Hematopoietic multipotent progenitor cell treated with erythropoietin and hydrocortisone succinate and interleukin-3 and kit ligand, for 17 days (in vitro differentiated cells): ENCODE measurements at places on chromosomes 11 and 22.

DNA sequence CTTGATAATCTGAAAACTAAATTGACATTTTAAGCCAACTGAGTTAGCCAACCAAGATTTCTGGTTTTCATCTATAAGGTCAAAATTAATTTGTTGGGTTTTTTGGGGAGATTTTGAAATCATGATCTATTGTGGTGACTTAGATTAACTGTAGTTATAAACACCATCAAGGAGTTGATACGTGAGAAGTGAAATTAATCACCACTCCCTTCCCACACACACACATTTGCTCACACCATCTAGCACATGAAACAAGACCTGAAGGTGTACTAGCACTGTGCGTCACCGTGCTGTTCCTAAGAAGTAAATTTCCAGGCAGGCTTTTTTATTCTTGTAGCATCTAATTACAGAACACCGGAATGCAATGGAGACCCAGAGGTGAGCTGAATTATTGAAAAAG lies 2.1 kb downstream of the OR5B21 start:
- DNase-seq, result no peak

GRCh38 chr11:78414321-78415051 lies 3.1 kb downstream of the GAB2 start:
- no peak for DNase-seq

DNA sequence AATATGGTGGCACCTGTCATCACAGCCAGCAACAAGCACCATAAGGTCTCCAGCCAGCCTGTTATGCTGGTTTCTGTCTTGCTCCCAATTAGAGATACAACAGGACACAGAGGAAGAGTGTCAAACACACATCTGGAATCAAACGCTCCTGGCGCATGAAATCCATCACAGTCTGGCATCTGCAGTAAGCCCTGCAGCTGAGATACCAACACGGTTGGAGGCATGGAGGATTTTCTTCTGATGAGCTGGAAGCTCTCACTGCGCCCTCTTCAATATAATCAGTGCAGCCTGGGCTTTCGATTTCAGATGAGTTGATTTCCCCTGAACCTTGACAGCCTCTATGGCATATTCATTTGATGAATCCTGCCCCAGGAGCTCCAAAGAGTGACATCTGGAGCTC lies 27.8 kb upstream of the CARS1 start:
- DNase-seq, result no peak

DNA sequence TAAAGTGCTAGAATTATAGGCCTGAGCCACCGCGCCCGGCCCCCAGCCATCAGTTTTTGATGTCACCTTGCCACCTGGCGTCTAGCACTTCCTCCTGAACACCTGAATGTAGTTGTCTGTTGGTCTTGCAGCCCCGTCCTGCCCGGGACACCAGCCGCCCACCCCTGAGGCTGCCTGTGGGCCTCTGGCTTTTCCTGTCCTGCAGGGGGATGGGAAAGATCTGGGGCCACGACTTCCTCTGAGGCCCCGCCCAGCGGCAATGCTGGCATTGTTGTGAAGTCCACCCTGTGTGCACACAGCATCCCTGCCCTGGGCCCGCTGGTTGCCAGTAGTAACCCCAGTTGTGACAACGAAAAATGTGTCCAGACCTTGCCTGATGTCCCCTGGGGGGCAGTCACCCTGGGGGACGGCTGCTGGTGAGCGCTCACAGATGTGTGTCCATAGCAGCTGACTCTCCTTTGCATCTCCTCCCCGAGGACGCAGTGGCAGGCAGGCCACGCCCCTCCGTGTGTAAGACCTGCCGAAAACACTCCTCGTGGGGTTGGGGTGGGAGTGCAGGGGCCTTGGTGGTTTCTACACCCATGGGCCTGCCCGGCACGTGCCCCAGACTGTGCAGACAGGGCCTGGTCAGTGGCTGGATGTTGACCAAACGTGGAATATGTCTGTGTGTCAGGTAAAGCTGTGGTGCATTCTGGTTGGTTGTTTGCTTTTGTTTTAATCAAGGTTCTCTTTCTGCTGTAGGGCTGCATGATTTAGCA lies 6.8 kb downstream of the SELENOO start:
- no peak for DNase-seq

GRCh38 chr22:20639343-20639742 lies 131.9 kb downstream of the MED15 start:
- no peak for DNase-seq

GRCh38 chr22:28734393-28734792 lies 7.2 kb downstream of the CHEK2 start:
- no peak for DNase-seq

DNA sequence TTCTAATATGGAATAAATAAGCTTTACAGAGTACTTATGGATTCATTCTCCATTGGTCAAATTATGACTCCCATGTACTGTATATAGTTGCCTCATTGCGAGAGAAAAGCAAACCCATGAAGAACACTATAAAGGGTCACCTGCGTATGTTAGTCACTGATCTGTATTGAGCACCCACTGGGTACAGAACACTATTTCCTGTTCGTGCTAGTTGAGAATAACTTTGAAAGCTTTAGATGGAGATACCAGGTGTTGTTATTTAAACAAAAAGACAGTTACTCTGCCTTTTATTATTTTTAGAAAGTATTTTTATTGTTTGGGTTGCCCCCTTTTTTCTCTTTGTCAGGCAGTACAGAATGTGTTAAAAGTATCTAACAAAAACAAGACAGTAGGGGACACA lies 79.9 kb downstream of the DEUP1 start:
- DNase-seq, result no peak

DNA sequence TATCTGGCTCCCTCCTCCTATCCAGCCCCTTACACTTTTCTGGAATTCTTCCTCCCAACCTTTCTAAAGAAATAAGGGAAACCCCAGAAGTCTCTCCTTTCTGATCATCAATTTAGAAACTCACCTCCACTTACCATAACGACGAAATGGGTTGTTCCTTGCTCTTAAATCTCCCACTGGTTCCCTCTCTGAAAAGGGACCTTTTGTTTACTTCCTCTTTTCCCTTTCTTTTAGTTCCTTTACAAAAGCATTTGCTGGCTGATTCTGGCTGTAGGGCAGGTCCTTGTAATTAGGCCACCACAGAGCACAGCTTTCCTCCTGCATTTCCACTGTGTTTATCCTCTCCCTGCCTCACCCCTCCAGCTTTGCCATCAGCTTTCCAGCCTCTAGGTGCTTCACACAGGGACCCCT lies 12.0 kb downstream of the JAML start:
- no peak for DNase-seq

DNA sequence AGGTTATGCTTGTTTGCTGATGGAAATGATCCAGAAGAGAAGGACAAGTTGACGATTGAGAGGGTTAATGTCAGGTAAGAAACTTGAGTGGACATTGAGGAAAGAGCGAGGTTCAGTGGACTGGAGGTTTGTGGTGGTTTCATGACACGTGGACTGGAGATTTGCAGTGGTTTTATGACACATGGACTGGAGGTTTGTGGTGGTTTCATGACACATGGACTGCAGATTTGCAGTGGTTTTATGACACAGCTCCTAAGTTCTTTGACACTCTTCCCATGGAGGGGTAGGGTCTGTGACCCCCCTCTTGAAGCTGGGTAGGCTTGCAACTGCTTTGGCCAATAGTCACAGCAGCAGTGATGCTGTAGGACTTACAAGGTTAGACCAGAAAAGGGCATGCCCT lies 5.4 kb upstream of the MAPK8IP2 start:
- DNase-seq, result no peak

GRCh38 chr11:19284881-19285280 lies 44.1 kb upstream of the E2F8 start:
- DNase-seq, result no peak

DNA sequence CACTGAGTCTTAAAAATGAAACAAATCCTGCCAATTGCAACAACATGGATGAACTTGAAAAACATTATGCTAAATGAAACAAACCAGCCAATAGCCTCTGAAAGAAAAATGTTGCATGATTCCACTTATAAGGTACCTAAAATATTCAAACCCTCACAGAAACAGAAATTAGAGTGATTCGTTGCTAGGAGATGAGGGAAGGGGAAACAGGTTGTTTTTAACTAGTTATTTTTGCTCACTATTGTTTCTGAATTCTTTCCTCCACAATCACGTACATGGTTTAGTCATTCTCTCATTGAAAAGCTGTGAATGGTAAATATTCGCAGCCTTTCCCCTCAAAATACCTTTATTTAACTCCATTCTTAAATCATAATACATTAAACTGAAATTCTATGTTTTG lies 14.0 kb upstream of the TYR start:
- no peak for DNase-seq

- DNase-seq, result no peak
Observed at GRCh38 chr11:2818503-2818902, 67.1 kb downstream of the CDKN1C start.

DNA sequence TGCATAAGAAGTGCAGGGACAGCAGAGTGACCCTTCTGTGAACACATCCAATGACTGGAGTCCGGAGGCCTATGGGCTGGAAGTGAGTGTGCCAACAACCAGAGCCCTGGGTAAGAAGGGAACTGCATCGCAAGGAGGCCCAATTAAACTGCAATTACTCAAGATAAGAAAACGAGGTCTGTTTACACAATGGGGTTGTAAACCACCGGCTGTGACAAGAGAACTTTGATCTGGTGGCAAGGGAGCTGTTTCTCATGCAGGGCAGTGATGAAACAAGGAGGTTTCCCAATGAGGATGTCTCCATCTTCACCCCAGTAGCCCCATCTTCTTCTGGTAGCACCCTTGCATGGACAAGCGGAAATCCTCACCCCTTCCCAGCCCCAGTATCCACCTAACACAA lies 21.5 kb downstream of the ETS1 start:
- no peak for DNase-seq

DNA sequence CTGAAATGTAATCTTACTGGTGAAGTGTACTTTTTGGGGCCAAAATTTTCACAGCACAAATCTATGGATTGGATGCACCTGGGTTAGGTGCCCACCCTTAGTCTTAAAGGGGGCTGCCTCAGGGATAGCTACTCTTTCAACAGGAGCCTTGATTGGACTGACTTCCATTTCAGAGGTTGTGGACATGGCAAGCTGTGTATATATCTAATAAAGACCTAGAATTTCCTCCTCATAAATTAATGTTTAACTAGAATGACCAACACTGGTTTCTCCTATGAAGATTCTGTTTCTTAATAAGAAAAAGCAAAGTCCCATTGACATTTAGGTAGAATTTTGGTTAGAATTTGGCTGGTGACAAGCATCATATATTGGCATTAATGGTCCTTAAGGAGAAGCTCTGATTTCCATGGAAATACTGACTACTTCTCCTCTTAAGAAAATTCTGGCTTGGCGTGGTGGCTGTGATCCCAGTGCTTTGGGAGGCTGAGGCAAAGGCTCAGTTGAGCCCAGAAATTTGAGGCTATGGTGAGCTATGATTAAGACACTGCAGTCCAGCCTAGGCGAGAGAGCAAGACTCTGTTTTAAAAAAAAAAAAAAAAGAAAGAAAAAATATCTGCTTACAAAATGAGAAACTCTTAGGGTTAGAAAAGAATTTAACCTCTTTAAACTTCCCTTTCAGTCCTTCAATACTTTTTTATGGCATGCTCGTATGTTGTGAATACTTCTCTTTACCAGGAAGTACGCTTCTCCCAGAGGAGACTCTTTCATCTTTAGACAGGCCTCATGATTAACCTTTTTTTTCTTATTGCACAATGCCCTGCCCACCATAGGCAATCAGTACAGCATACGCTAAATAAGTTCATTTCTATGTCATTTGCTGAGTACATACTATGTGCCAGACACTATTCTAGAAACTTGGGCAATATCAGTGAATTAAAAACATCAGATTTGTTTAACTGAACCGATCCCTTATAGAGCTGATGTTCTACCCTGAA lies 77.2 kb downstream of the PRR5L start:
- no peak for DNase-seq
